ENCODE measurements at places on chromosomes 5 and 9.

DNA sequence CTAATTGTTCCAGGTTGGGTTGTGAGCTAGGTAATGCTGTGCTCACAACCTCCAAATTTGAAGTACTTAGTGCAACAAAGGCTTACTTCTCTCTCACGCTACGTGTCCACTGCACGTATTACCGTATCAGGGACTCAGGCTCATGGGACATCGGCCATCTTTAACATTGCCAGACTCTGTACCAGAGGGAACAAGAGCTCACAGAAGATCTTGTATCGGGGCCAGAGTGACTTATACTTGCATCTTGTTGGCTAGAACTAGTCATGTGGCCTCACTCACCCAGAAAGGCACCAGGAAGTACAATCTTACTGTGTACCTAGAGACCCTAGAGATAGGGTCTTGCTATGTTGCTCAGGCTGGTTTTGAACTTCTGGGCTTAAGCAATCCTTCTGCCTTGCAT lies 81.1 kb upstream of the KLF9 start:
- DNase-seq = no peak

DNA sequence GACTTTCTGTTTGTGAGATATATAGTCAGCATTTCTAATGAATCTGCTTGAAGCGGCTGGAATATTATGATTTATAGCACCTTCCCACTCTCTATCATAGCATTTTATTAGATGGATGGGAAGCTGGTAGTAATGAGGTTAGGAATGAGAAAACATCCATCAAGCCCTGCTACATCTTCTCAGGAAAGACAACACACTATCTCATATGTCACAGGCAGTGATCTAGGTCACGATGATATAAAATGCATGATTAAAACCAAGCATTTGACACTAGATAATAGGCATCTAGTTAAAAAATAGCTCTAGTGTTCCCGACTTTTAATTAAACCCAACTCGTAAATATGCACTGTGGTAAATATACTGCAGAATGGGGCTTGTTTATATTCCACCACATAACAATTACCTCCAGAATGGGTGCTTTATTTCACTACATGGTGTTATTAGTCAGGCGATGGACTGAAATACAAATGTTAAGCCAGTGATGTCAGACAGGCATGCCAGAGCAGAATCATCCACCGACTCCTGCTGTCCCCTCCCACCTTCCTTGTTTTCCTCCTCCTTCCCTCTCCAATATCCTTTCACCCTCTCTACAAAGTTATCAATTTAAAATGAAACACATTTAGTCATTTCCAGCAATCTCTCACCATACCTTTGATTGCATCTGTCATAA lies 286.8 kb downstream of the SPATA31D1 start:
- no peak for DNase-seq

DNA sequence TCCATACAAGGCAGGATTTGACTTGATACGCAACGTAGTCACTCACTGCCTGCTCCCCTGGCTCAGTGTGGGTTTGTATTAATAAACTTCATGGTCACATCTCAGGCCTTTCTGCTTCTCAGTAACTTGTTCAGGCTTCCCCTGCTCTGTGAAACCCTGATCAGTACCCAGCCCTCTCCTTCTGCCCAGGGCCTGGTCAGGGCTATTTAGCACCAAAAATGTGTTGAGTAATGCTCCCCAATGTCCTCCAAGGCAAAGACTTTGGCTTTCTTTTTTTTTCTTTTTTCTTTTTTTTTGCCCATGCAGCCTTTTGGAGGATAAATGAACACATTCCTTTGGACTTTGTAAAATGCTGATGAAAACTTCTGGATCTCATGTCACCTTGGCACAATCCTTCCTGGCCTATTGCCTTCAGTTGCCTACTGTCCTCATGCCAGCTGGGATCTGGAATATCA lies 399.2 kb upstream of the KLF4 start:
- DNase-seq = no peak

DNA sequence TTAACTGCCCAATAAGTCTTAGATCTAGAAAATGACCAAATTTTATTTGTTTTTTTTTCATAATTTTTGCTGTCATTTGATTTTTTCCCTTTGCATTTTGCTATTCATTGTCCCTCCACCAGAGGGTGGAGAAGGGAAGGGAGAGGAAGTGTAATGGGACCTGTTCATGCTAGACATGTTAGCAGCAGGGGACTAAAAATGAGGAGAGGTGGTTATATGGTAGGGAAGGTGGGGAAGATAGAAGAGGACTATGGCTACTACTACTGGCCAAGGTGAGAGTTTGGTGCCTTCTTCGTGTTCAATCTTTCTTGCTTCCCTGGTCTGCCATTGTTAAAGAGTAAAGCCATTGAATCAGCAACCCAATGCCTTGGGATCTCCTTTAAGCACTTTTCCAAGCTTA lies 6.4 kb downstream of the GRIA1 start:
- no peak for DNase-seq

- DNase-seq = peak; percentile 68
These were observed 144.6 kb downstream of the CETN3 start for GRCh38 chr5:90264689-90265544.

GRCh38 chr5:90967851-90968250 lies 409.3 kb downstream of the ADGRV1 start:
- DNase-seq = no peak

GRCh38 chr5:65623482-65623881 lies 651 bp downstream of the TRIM23 start:
- peak; percentile 3 for DNase-seq

DNA sequence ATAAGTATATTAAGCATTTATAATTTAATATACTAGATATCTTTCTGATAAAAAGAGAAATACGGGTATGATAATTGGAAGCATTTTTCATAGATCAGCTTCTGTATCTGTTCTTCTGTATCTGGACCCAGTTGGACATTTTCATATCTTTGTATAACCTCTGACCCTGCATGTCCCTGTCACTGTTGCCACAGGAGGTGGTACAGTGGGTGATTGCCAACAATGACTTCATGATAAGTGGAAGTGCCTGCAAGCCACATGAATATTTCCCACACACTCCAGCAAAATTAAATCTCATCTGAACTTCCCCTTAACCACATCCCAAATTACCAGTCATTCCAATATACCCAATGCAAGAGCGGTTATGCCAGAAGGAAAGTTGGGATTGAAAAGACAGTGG lies 376.4 kb downstream of the ARRDC3 start:
- DNase-seq = no peak

DNA sequence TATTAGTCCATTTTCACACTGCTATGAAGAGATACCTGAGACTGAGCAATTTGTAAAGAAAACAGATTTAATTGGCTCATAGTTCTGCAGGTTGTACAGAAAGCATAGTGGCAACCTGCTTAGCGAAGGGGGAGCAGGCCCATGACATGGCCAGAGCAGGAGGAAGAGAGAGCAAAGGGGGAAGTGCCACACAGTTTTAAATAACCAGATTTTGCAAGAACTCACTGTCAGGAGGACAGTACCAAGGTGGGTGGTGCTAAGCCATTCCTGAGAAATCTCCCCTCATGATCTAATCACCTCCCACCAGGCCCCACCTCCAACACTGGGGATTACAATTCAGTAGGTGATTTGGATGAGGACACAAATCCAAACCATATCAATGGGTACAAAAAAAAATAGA lies 16.8 kb upstream of the PCSK5 start:
- DNase-seq = peak; percentile 43

GRCh38 chr5:87868792-87869191 lies 399.9 kb downstream of the TMEM161B start:
- DNase-seq = no peak

Measured in globus pallidus (tissue), 1 donor.